ENCODE measurements at places on chromosomes 12 and 14. TPM values are rescaled to one million over a fixed set of nuclear protein-coding genes. Genes with fewer than 3 reads are reported as not detected.

SIX4 gene
- total RNA-seq, result 11.3 TPM

FAIM2 gene
- total RNA-seq, result 0.45 TPM

KCNC2 gene
- not detected for total RNA-seq

AQP5 gene
- not detected for total RNA-seq

FAM186B gene
- total RNA-seq, result 0.23 TPM

ACYP1 gene
- total RNA-seq, result 39.9 TPM

FMNL3 gene
- 1.6 TPM for total RNA-seq

BCL11B gene
- not detected for total RNA-seq
